Spinal cord (tissue), 10 donors: ENCODE measurements at places on chromosomes 6 and 20. TPM values are rescaled to one million over a fixed set of nuclear protein-coding genes. Genes with fewer than 3 reads are reported as not detected.

Gene HTR1E
- 0.61 TPM for total RNA-seq

Gene PACSIN1
- total RNA-seq: 16.6 TPM

Gene ENPP3
- total RNA-seq: 0.99 TPM

Gene OGFRL1
- 34.3 TPM for total RNA-seq

Gene GPR6
- total RNA-seq: 0.22 TPM

Gene TSPO2
- total RNA-seq: 0.66 TPM
